Stimulated activated CD8-positive, alpha-beta memory T cell treated with anti-CD3 and anti-CD28 coated beads, Interleukin-2, amount 100 ng/mL, for 1 hour (primary cell): ENCODE measurements at places on chromosomes 2 and 18.
A peak's percentile ranks its signal among the peaks of the same experiment; 100 is the strongest.

DNA sequence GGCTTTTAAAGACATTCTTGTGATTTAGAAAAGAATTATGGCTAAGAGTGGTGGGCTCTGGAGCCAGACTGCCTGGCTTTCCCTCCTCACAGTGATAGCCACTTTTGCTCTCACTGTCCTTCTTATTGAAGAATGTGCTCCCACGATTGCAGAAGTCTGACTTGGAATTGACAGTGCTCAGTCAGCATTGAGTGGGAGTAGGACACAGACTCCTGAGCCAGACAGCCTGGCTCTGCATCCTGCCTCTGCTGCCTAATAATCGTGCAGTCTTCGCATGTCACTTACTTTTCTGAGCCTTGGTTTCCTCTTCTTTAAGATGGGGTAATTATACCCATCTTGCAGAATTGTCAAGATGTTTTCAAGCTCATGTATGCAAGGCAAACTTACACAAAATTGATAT, 23.3 kb downstream of the SPATS2L start:
- no peak for DNase-seq

DNA sequence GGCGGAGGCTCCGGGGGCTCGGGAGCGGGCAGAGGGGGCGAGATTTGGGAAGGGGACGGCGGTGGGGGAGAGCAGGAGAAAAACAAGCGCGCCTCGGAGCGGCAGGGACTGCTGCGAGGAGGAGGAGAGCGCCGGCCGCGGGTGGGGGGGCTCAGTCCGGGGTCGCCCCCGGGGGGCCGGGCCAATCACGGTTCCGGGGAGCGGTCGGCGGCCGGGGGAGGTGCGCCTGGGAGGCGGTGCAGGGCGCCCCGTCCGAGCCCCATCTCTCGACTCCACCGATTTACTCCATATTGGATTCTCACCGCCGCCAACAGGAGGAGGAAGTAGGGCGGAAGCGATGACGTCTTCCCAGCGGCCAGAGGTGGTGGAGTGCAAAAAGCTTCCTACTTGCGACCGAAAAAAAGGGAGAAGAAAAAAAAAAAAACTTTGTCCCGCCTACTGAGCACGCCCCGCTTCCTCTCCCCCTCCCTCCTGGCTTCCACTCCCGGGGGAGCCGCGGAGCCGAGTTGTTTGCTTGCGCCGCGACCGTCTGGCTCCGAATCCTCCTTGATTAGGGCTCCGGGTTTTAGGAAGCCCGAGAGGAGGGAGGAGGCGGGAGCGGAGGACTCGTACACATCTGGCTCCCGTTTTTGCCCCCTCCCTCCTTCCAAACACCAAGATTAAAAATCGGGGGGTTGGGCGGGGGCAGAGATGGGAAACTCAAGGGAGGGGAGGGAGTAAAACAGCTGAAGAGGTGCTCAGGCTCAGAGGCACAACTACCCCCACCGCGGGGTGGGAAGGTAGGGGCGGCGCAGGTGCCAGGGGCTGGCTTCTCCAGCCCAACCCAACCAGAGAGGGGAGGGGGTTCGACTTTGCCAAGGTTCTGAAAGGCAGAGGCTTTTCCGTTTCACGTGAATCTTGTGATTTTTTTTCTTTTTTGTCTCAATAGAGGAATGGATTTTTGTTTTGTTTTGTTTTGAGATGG, at the start of gene SPRED2:
SPRED2 (minus strand) TSS at position 373 of the 964 bp plus-strand sequence. CDS start 612 bp downstream, outside the sequence.
- DNase-seq, result peak; percentile 35

DNA sequence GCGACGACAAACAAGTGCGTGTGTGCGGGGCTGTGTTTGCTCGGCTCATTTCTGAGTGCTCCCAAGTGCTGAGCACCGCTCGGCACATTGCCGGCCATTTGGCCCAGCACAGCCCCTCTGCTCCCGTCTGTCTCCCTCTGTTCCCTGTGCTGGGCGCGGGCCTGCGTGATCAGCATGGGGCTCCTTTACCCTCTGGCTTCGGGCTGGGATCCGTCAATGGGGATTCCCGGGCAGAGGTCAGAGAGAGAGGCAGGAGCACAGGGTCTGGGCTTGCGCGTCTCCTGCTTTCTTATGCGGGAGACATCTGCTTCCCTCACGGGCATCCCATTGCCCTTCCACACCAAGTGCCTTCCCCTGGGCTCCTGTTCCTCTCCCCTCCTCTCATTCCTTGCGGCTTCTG, 234.0 kb downstream of the ACKR3 start:
- no peak for DNase-seq

GRCh38 chr18:28804512-28805202, 627.7 kb upstream of the CDH2 start:
- DNase-seq, result no peak

DNA sequence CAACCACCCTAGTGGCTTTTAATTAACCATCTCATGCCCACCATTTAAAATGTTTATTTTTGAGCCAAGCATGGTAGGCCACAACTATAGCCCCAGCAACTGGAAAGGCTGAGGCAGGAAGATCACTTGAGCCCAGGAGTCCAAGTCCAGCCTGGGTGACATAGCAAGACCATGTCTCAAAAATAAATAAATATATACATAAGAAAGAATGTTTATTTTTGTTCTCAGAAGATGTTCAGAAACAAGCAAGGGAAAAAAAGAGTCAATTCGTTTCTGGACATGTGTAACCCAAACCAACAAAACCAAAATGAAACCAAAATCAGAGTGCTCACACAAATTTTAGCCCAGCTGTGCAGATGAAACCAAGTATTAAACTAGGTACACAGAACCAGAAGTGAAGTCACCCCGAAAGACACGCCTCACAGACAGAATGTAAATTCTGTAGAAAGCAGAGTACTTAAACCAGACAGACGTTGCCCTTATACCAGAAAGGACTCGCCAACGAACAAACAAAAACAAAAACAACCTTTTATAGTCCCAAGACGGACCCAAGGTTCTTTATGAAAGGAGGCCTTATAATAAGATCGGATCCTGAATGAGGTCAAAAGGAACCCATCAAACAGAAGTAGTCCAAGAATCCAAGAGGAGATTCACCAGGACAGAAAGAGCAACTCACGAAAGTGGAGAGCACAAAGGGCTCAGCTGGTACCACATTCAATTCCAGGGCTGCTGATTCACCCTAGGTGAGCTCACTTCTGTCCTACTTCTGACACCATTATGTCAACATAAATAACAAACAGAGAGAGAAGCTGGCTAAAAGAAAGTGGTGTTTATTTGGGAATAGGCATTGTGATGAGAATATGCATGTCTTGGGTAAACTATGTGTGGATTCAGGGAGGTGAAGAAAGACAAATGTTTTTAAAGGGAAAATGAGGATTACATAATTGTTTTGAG, 31.8 kb upstream of the MTCL1 start:
- DNase-seq, result no peak

DNA sequence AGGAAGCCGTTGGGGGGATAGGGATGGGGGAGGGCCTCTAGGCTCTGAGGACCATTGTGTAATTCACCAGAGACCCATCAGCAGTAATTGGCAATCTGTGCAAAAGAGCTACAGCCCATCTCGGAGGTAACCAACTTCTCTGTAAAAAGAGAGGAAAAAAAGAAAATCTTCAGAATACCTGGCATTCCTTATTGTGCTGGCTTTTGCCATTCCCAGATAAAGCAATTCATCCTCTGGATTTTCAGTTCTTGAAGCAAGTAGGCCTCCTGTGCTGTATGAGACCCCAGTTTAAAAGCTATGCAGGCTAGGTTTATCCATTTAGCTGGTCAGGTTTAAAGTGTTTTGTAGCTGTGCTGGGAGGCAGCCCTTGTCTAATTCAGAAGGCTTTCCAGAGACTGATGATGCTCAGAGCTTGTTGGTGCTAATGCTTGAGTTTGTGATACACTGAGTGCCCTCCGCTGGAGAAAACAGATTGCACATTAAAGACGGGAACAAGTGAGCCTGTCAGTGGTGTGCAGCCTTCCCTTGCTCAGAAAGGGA, at the start of gene LRRTM4:
LRRTM4 (minus strand) TSS at position 446 of the 540 bp plus-strand sequence.
- DNase-seq, result no peak

DNA sequence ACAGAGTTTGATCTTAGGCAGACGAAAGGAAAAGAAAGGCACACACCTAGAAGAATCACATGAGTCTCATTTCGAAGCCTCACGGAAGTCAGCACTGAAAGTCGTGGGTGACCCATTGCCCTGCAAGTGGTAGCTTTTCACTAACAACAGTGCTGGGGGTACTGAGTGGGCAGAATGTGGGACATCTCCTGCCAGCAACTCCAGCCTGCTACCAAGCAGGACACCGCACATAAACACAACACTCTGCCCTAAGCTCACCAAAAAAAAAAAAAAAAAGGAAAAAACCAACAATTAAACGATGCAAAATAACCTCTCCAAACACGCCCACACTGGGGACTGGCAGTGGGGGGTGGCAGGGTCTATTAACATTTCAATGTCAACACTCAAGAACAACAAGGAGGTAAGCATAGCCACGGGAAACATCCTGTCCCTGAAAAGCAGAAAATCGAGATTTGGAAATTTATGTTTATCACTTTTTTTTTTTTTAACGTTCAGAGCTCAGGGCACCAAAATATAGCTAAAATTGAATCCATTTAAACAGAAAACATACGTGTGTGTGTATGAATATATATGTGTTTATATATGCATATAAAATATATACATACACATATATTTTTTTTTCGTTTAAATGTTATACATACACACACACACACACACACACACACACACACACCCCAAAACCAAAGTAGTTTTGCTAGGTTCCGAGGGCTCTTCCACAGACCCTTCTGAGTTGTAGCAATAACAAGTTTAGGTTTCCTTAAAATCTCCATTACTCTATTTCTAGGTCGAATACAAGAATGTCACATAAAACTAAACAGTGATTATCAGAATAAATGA, 2.2 kb downstream of the INO80D start:
- no peak for DNase-seq

GRCh38 chr2:9494081-9494480, 19.7 kb downstream of the IAH1 start:
- DNase-seq, result no peak

GRCh38 chr2:169393068-169393590, 30.8 kb upstream of the LRP2 start:
- DNase-seq, result no peak

DNA sequence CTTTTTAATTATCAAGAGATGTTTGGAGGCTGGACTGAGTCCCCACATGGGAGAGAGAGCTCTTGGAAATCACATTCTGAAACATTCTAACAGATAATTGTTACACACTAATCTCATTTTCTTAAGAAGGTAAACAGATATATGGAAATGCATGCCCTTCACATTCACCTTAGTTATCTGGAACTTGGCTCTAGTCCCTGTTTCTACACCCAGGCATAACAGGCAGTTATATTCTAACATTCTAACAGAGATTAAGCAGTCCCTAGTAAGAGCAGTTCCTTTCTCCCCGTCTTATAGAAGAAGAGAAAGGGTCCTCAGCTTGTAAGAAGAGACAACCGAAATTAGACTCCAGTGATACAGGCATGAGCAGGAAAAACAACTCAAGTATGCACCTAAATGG, 385.4 kb downstream of the SOX11 start:
- no peak for DNase-seq

DNA sequence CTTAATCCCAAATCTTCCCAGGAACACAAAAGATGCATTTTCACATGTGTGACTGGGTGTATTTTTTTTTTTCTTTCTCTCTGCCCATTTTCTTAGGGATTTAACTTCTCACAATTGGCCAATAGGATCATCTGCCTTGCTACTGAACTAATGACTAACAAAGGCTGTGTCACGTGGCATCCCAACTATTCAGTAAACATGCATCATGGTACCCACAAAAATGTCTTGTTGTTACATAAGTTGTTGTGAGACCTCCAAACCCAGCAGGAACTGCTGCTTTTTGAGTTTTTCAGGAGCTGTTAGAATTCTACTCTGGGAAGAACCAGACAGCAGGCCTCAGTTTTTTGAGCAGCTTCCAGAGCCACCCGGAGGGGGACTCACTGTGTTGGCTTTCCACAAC, 31.9 kb downstream of the GAD1 start:
- DNase-seq, result no peak

- DNase-seq, result no peak
These were observed 1.7 kb upstream of the POU3F3 start for GRCh38 chr2:104852090-104852666.

GRCh38 chr2:42207826-42208225, 38.7 kb downstream of the EML4 start:
- DNase-seq, result no peak

DNA sequence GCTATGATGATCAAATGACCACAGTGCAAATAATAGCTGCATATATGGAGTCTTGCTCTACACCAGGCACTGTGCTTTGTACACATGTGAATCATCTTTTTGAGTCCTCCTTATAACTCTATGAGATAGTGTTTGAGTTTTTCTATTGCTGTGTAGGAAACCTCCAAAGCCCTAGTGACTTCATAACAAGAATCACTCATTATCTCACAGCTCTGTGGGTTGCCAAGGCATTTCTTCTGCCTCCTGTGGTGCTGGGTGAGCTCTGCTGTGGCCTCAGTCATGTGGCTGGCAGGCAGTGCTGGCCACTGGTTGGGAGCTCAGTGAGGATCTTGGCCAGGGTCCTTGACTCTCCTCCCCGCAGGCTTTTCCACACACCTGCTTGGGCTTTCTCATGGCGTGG, 153.4 kb downstream of the CAPN13 start:
- DNase-seq, result no peak

GRCh38 chr18:56233595-56233994, 404.8 kb downstream of the TXNL1 start:
- no peak for DNase-seq

DNA sequence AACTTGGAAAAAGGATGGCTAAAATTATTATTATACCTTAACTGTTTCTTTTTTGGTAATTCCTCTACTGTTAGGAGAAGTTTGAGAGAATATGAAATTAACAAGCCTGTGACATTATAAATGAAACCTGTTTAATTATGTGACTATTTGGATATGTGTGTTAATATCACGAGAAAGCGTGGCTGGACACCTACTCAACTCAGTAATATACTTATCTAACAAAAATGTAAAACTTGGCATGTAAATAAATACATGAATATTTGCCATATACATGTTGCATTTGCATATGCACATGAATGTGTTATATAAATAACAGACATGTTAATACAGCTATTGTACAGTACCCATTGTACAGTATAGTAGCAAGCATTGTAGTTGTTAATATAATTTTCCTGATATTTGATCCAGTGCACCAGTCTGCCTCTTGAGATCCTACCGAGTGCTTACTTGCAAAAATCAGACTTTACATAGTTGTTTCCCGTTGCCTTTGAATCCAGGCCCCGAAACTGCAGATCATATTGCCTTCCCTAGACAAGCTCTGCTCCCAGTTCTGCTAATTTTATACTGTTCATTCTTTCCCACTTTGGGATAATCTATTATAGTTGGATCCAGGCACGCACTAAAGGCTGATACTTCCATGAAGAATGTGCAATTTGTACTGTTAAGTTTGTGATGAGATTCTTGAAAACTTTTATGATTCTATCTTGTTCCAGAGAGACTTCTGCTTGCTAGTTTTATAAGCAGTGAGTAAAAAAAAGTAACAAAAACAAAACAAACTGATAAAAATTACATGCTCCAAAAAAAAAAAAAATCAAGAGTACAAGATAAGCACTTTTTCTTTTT, 395.6 kb downstream of the ARHGAP15 start:
- no peak for DNase-seq

GRCh38 chr2:10493075-10493633, 45.0 kb upstream of the ODC1 start:
- DNase-seq, result no peak

- no peak for DNase-seq
These were observed 1.5 kb upstream of the IL1RL2 start for GRCh38 chr2:102185347-102185746.
